ENCODE measurements at places on chromosomes 3 and 15.

DNA sequence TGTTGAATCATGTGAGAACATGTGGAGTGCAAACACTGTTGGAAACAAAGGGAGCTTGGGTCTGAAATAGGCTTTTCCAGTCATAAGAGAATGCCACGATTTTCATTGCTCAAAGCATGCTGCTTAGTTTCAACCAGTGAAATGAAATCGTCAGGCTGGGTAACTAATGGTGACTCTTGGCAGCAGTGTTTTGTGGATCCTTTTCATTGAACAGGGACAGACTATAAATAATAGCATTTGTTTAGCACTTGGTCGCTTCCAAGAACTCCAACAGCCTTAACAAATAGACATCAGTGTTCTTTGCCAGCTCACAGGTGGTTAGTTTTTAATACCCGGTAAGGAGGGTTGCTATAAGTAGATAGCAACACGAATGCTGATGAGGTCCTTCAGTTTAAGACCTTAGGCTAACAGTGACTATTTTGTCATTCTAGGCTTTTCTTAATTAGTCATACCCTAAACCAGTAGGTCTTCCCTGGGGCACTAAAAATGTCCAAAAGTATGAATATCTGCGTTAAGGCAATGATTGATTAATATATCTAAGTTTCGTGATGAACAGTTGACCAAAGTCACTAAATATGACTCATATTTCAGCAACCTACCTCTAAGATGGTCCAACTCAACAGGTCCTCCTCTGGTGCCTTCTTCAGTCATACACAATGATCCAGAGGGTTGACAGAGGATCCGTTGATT is 15.8 kb downstream of the TP63 start:
- DNase-seq = no peak

- DNase-seq = no peak
Observed at GRCh38 chr3:192812743-192813383, 85.5 kb upstream of the FGF12 start.

DNA sequence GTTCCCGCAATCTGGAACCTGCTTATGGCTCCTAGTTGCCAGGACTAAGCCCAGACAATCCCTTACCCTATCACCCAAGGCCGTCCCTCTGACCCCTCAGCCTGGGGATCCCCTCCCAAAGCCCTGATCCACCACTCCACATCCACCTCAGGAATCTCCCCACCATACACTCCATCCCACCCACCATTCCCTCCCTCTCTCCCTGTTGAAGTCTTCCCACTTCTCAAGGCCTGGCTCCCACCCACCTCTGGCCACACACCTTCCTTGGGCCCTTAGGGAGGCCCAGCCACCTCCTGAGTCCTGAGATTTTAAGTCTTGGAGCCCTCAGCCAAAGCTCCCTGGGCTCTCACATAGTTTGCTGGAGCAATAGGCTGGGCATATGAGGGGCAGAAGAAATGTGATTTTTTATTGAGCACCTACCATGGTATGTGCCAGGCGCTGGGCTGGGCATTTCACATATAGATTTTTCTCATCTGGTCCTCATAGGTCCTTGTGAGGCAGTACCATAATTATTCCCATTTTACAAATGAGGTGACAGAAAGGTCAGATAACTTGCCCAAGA is 48.1 kb downstream of the HCN4 start:
- no peak for DNase-seq

DNA sequence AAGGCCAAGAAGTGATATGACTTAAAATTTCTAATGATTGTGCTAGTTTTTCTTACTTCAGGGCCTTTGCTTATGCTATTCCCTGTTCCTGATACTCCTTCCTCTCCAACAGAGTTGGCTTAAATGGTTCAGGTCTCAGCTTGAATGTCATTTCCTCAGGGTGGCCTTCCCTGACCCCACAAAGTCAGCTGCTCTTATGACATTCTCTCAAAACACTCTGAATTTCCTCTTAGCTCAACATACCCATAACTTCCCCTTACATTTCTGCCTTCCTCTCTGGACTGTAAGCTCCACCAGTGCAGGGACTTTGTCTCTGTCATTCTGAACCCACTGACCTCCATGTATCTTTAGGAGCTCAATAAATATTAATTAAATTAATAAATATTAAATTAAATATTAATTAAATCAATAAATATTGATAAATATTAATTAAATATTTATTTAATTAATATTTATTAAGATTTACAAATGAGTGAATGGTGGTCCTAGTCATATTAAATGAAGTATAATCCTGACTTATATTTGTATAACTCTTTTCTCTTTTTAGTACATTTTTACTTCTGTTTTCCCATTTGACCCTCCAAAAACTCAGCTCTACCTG is 17.9 kb upstream of the TMCC1 start:
- no peak for DNase-seq

- no peak for DNase-seq
Observed at GRCh38 chr15:101390462-101390861, 95.4 kb upstream of the SNRPA1 start.

DNA sequence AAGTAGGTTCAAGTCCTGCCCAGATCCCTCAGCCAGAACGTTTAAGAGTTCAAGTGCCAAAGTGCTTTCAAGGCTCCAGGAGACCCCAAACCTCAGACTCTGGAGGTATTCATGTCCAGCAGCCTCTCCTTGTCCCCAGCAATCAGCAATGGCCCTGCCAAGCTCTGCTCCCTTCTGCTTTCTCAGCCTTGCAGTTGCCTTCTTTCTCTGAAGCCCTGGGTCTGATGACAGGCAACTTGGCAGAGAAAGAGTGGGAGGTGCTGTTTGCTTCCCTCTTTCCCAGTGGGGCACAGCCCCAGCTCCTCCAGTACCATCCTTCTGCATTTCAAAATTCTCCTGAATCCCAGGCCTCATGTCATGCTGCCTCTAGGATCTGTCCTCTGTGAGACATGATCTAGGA is 40.2 kb downstream of the ATP2B2 start:
- no peak for DNase-seq

- DNase-seq = no peak
Observed at GRCh38 chr15:45169608-45170480, 17.9 kb downstream of the SHF start.

All from activated CD4-positive, alpha-beta T cell treated with anti-CD3 and anti-CD28 coated beads, Interleukin-2, amount 50 U/mL, for 48 hours (primary cell).